ENCODE measurements at places on chromosomes 3 and 15.

- DNase-seq: no peak
Measured at GRCh38 chr15:61880084-61880483, 180.2 kb downstream of the VPS13C start.

- DNase-seq: no peak
Measured at GRCh38 chr3:4827767-4828166, 151.5 kb upstream of the BHLHE40 start.

DNA sequence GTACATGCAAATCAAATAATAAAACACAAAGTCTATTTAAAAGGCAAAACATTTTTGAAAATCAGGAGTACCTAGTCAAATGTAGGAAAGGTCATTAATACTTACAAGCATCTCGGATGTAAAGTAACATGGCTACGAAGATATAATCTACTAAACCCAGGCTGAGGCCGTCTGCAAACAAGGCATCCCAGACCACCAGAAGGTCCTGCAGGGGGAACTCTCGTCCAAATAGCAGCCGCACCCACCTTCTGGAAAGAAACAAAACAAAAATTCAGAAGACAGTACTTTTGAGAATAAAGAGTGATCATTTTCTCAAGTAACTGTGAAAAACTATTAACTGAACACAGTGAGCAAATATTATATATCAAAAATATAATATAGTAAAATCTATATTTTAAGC, 423.1 kb downstream of the PLCL2 start:
- no peak for DNase-seq

- DNase-seq: no peak
Measured at GRCh38 chr3:148642214-148642613, 55.5 kb upstream of the AGTR1 start.

DNA sequence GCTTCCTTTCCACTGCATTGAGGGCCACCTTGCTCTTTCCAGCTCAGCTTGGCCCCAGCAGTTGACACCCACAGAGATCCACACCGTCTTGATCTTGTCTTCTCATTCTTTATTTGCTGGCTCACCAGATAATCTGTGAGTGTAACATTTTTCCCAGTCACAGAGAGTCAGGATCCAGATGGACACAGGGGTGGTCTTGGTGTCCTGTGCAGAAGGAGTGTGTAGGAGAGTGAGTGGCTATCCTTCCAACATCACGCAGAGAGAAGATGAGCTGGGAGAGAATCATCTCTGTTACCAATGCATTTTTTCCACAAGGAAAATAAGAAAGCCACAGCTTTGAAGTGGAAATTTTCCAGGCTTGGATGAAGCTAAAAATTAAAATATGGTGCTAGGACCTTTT, 100.1 kb downstream of the EPHB1 start:
- no peak for DNase-seq
